ENCODE measurements at places on chromosomes 12 and 14.

DNA sequence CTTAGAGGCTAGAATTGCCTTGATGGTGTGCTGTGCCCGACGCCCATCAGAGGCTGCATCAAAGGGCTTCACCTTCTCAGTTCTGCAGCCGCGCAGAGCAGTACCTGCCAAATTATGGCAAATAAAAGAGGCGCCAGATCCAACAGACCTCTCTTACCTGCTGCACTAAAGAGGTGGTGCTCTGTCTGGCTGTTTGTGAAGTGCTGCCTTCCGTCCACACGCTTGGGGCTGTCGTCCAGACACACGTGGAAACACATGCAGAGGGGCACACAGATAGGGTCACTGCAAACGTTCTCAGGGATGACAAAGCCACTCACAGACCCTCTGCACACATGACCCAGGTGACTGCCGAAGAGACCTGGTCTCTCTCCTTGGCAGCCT lies 617.5 kb downstream of the VRK1 start:
- DNase-seq, result no peak

DNA sequence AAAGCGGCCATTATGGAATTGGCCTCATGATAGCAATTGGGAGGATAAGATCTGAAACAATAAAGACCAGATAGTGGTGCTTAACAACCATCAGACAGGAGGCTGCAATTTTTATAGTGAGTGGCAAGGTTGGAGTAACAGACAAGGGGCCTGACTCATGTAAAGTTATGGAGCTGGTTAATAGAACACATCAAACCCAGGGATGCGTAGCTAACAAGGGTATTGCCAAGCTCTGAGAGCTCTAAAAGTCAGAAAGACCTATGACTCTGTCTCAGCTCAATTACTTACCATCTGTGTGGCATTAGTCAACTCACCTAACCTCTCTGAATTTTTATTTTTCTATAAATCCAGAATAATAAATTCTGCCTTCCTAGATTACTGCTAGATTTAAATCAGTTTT lies 1731.5 kb upstream of the FLRT2 start:
- no peak for DNase-seq

DNA sequence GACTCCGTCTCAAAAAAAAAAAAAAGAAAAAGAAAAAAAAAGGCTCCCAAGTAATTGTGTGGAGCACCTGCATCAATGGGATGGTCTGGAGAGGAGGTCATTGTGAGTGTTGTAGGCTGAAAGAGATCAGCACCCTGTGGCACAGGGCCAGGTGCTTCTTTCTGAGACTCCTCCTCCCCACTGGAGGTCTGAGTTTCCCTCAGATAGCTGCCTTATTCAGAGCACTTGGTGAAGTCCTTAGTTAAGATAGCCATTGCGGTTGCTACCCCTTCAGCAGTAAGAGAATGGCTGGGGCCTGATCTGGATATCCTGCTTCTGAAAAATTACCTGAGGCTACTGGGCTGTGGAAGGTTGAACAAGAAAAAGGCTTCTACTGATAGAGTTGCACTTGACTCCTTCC lies 69.8 kb downstream of the ANO6 start:
- DNase-seq, result no peak

DNA sequence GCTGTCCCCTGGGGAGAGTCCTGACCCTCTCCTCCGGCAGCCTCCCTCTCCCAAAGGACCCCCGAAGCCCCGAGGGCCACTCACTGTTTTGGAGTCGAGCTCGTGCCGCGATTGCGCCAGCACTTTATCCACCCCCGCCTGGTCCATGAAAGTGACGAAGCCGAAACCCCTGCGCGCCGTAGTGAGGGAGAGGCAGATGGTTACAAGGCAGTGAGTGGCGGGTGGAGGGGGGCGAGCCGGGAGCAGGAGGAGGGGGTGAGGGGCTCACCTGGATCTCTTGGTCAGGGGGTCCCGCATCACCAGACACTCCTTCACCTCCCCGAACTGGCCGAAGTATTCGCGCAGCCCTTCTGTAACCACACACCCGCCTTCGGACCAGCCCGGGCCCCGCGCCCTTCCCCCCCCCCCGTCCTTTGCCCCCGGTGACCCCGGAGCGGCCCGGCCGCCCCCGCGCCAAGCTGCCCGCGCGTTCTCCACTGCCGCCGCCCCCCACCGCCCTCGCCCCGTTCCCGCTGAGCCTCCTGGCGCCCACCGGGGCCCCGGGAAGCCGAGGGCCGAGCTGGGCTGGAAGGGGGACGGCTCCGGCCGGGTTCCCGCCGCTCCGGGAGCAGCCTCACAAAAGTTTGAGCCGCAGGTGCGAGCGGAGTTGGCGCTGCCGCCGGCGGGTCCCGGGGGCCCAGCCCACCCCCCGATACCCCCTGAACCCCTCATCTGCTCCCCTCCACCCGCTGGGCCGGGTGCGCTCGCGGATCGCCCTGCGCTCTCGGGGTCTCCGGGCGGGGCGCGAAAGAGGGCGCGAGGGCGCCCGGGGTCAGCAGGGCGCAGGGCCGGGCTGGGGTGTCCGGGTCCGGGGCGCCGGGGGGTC lies 808 bp downstream of the MSI1 start:
- DNase-seq, result peak; percentile 19

GRCh38 chr14:95713596-95714371 lies at the start of gene TCL1A:
Gene TCL1A, minus strand, starts transcription at chr14:95714125. Its CDS starts 59 bp downstream, at chr14:95714066.
- DNase-seq, result no peak

DNA sequence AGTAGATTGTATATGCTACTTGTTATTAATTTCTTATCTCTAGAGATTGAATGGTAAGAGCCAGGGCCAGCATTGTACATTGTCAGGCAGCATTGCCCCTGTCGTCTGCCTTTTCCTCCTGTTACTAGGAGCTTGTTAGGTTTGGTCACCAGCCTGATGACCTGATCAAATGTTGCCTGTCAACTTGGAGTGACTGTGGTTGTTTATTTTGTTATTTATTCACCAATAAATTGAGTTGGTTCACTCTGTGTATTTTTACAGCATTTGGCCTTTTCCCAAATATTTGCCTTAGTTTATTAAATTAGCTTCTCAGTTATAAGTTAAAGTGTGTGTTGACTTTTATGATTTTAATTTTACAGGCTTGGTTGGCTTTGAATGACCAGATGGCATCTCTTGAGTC lies 88.4 kb downstream of the PRKCH start:
- DNase-seq, result no peak

- no peak for DNase-seq
Observed at GRCh38 chr12:109253913-109254544, 55.1 kb downstream of the FOXN4 start.

GRCh38 chr12:93657071-93657470 lies 20.1 kb upstream of the CRADD start:
- DNase-seq, result no peak

Measured in stimulated activated CD8-positive, alpha-beta memory T cell treated with anti-CD3 and anti-CD28 coated beads, Interleukin-15, amount 100 ng/mL, for 48 hours (primary cell).